Dorsolateral prefrontal cortex (tissue), 122 donors: ENCODE measurements at places on chromosomes 7 and 10.

DNA sequence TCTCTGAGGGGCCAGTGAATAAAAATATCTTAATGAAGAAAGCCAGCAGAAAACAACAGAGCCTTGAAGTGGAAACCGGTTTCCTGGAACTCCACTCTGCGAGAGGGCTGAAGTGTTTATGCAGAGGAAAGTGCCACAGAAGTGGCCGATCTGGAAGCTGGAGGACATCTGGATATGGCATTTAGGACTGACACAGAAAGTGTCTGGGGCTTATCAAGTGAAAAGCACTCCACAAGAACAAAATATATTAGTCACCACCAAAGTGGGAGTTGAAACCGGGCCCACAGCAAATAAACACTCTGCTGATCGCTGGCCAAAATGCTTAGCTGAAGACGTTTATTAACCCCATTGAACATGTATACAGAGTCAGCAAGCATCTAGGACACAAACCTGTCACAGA, 7.8 kb downstream of the NOD1 start:
- DNase-seq, result no peak

DNA sequence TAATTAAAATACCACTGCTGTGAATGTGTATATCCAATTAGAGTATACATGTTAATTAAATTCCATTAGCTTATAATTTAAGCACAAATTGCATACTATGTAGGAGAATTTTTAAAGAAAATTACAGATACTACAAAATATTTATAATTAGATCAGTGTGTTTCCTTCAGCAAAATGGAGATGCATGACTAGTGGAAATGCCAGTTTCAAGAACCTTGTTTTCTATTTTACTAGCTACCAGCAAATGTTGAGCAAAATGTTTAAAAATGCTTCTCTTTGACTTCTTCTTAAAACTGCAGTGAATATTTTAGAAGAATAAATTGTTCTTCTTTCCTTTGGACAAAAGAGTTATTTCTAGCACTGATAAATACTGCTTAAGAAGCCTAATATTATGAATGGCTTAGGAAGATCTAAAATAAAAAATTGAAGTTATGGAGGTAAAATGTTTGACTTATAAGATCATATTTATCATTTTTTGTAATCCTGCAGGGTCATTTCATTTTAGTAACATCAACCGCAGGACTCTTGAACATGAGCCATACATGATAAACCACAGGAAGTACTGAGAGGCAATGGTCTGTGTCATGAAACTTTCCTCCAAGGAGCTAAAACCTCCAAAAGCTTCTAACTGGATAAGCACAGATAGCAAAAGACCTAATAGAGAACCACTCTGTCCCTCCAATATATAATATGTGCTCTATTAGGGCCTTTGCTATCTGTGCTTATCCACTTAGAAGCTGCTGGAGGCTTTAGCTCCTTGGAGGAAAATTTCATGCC, 1066.0 kb upstream of the CELF2 start:
- no peak for DNase-seq

DNA sequence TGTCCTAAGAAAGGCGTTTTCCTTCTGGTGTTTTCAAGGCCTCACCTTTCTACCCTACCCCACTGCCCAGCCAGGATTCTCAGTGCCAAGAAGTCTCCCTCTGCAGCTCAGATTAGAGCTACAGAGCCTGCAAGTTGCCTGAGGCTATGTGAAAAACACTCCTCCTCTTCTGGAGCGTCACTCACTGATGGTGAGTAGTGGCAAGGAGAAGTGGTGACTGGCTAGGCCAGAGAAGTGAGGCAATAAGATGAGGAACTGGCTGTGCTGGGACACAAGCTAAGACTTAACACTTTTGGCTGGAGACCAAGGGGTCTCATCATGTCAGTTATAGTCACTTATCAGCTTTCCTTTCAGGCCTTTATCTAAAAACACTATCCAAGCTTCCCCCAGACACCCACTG, 86.7 kb upstream of the PRKAR2B start:
- DNase-seq, result no peak

- DNase-seq, result no peak
Measured at GRCh38 chr10:59382831-59383295, 20.5 kb upstream of the FAM13C start.

- DNase-seq, result no peak
Measured at GRCh38 chr7:149785983-149786382, 12.6 kb upstream of the ZNF467 start.

DNA sequence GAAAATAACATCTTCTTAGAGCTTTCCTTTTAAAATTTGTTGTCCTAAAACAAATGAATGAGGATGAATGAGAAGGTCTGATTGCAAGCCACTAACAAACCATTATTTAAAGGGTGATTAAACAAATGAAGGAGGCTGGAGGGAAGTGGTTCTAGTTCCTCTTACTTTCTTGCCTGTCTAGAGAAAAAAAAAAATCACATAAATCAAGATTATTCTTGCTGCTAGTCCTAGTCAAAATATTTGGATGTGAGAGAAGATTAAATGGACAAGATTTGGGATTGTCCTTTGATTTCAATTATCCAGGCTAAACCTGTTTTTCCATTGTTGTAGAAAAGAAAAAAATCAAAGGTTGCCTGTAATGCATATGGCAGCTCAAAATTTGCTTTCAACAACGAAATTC, 3.3 kb downstream of the SKAP2 start:
- no peak for DNase-seq

- no peak for DNase-seq
Measured at GRCh38 chr7:4233621-4234497, 448.2 kb upstream of the FOXK1 start.

- no peak for DNase-seq
Measured at GRCh38 chr7:158887594-158887993, 31.2 kb downstream of the DYNC2I1 start.

DNA sequence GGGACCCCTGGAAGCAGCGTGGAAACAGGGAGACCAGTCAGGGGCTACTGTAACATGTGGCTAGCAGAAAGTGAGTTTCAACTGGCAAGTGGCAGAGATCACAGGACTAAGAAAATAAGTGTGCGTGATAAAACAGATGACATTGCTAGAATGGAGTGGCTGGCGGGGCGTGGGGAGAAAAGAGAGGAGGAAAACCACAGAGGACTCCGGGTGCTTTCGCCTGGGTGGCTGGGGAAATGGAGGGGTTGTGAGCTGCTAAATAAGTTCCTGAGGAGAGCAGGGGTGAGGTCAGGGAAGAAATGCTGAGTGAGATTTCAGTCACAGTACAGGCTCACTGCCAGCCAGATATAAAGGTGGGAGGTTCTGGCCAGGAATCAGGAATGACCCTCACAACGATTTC, 166.9 kb downstream of the MYOF start:
- no peak for DNase-seq

GRCh38 chr10:60203993-60204618, 185.6 kb downstream of the ANK3 start:
- DNase-seq, result no peak

- DNase-seq, result no peak
Measured at GRCh38 chr7:87370660-87371180, 25.3 kb downstream of the CROT start.

- DNase-seq, result no peak
Measured at GRCh38 chr10:48651293-48651692, 33.4 kb upstream of the WDFY4 start.
